ENCODE measurements at places on chromosomes 7 and 10. TPM values are rescaled to one million over a fixed set of nuclear protein-coding genes. Genes with fewer than 3 reads are reported as not detected.

The MMRN2 gene
- polyA plus RNA-seq: 6.5 TPM

The SEMA3A gene
- polyA plus RNA-seq: 0.23 TPM

The VAX1 gene
- polyA plus RNA-seq: not detected

The ZC3HAV1L gene
- polyA plus RNA-seq: 1.9 TPM

The GNG11 gene
- polyA plus RNA-seq: 8.1 TPM

The ENO4 gene
- polyA plus RNA-seq: 0.09 TPM

The FAM180A gene
- polyA plus RNA-seq: not detected

The CC2D2B gene
- polyA plus RNA-seq: not detected

The OR9A2 gene
- polyA plus RNA-seq: not detected

The OR2A1 gene
- 0.06 TPM for polyA plus RNA-seq

The SPDYE9 gene
- not detected for polyA plus RNA-seq
